Common myeloid progenitor, CD34-positive (primary cell): ENCODE measurements at places on chromosomes 1 and 21.

- DNase-seq = no peak
Observed at GRCh38 chr21:27536319-27536718, 569.4 kb upstream of the ADAMTS5 start.

DNA sequence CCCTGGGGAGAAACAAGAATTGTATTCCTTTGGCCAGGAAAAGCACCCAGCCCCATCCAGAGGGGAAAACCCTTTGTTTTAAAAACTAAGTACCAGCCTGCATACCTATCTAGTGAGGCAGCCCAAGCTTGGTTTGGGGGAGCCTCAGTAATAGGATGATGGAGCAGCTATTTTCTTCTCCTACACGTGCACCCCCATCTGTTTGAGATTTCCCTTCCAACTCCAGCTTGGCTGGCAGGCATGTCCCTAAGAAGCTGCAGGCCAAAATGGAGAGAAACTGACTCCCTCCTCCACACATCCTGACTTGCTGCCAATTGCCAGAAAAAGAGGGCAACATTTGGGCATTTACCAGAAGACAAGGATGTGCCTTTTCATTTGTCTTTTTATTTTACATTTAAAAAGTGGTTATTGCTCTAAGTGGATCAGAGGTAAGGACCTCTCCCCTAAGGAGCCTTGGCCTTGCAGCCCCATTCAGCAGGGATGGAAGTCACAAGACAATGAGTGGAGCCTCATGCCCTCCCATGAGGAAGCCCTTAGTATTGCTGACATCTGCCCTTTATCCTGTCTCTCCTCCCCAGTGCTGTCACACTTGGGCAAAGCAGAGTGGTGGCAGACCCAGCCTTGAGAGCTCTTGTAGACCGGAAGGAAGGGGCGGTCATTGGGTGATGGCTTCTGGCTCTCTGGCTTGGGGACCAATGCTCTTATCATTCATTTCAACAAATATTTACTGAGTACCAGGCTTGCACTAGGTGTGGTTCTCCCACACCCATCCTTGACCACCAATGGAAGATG lies 8.6 kb downstream of the FNDC5 start:
- DNase-seq = no peak

DNA sequence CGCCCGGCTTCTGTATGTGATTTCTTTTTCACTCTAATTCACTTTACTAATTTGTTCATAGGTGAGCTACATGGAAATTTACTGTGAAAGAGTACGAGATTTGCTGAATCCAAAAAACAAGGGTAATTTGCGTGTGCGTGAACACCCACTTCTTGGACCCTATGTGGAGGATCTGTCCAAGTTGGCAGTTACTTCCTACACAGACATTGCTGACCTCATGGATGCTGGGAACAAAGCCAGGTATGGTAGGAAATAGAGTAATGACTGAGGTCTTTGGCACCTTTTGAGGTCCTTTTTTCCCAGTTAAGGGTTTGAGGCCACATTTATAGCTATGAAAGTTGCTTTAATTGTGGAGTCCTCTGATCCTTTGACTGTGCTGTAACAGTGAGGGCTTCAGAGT lies 56.9 kb downstream of the KIF1B start:
- DNase-seq = no peak

DNA sequence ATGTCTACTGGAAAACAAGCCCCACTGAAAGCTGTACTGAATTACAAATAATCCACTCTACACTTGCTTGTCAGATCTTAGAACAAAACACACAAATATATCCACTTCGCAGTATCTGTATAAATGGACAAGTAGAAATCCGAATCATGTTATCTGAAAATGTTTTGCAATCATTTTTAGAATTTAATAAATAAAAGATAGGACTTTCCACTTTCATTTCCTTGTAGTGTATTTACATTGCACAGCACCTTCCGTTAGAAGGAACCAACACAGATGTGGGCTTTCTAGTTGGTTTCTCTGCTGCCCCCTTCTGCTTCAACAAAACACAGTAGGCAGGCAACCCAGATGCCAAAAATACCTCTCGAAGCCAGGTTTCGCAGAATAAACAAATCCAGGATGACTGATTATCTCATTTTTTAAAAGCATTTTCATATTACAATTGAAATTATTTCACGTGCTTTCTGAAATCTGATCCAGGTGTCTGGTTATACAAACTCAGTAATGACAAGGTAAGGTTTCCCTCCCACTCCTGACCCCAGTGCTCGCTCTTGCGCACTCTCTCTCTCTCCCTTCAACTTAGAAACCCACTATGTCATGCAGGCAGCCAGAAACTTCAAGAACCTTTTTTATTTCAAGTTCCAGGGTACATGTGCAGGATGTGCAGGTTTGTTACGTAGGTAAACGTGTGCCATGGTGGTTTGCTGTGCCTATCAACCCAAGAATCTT lies 389.9 kb downstream of the SMYD3 start:
- DNase-seq = peak; percentile 91

DNA sequence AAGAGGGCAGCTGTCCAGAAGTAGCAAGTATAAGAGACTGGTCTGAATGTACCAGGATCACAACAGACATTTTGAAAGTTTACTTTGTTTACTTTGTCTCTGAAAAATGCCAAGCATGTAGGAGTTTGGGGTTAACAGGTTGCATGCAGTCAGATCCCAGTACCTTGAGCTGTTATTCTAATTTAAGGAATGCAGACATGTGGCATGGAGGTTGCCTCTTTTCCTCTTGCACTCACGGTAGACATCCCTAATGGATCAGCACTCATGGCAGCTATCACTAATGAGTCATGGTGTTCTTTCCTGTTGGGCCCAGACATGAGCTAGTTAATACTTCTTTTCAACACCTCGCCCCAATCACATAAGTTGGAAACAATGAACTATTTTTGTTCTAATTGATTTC lies 67.3 kb downstream of the GADD45A start:
- no peak for DNase-seq

GRCh38 chr1:166874464-166874863 lies 1.6 kb downstream of the TADA1 start:
- no peak for DNase-seq

- no peak for DNase-seq
Observed at GRCh38 chr21:35169574-35169973, 120.5 kb upstream of the RUNX1 start.

- no peak for DNase-seq
Observed at GRCh38 chr1:9808459-9808858, 15.3 kb downstream of the CLSTN1 start.

DNA sequence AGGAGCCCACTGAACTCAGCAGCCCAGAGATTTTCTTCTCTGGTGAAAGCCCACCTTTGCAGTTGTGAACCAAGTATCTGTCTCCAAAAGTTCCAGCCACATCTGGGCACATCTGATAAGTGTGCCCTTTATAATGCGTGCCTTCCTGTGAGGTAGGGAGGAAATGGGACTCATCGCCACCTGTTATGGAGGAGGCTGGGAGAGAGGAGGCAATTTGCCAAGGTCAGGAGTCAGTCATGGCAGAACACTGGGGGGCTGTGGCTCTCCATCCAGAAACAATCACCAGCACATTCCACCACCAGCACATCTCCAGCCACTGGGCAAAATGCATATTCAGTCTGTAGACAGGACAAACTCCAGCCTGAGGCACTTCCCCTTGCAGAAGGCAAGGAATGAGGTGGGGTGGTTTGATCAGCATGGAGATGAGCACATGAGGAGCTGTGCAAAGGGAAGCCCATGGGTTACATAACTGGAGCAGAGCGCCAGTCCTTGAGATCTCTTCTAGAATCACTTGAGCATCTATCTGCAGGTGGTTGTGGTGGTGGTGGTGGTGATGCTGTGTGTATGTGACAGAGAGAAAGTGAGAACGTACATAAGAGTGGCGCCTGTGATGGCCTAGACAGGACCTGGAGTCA lies 15.0 kb upstream of the LEMD1 start:
- DNase-seq = no peak

- DNase-seq = no peak
Observed at GRCh38 chr1:37404711-37405110, 69.7 kb upstream of the ZC3H12A start.

DNA sequence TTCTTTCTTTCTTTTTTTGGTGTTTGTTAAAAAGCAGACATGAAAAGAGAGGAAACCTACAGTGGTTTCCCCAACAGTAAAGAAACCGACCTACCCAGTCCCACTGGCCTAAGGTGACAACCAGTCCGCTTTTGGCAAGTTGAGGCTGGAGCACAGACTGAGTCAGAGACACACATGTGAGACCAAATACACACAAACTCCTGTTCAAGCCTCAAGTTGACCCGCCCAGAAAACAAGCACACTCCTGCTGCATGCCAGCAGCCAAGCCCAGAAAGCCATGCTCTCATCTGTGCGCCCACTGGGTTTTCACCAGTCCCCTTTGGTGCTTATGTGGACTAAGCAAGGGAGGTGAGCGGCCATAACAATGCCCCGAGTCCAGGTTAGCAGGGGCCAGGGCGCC lies 64.6 kb upstream of the GPR153 start:
- DNase-seq = no peak

- DNase-seq = no peak
Observed at GRCh38 chr1:38420666-38421065, 374.1 kb upstream of the POU3F1 start.

DNA sequence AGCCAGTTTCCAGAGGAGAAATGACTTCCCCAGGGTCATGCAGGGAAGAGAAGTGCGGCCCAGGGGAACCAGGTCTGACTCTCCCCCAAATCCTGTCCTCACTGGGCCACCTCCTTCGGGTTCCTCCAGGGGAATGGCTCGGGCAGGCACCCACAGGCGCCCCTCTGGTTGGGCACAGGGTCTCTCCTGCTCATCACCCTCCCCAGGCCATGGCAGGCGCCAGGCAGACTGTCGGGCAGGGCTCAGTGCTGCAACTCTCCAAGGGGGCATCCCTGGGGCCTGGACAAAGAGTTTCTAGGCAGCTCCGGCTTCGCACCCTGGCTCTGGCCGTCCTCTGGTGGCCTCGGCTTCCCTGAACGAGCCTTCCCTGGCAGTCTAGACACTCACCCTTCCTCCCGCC lies 75.6 kb downstream of the MEGF6 start:
- no peak for DNase-seq

DNA sequence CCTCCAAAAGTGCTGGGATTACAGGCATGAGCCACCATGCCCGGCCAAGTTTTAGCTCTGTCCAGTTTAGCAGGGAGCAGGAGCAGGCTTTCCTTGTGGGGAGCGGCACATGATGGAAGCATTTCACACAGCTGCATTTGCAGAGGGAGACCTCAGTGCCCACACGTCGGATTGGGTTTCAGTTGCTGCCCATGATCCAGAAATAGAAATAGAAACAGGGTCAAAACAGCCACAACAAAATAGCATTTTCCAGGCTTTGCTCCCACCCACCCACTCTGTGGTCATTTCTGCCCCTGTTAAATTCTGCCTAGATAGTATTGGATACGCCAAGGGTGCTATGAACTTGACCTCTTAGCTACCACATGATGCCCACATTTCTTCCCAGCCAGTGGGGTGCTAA lies 128.4 kb downstream of the CNIH3 start:
- DNase-seq = no peak

DNA sequence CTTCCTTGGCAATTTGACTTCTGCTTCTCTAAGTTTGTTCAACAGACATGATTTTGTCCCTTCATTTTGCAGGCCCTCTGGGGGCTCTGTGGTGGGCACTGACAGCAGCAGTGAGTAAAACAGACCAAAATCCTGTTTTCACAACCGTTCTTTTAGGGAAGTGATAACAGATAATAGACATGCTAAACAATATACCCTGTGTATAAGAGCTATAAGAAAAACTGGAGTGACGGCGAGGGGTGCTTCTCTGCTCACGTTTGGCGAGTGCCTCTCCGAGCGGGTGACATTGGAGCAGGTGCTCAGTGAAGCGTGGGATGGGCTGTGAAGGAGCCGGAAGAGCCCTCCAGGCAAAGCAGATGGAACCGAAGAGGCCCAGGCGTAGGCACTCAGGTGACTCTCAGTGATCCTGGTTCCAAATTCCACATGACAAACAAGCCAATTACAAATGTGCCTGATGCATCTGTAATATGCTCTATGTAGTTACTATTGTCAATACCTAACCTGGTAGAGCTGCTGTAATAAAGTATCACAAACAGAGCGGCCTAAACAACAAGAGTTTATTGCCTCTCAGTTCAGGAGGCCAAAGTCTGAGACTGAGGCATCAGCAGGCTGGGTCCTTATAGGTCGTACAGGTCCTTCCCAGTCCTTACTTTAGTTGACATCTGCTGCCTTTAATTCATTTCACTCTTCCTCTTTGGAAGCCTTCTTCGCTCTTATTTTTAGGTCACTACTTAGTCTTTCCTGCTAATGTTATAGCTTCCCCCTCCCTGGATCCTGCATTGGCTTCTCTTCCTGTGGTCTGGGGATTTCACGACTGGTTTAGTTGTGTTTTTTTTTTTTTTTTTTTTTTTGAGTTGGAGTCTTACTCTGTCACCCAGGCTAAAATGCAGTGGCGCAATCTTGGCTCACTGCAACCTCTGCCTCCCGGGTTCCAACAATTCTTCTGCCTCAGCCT lies 20.1 kb downstream of the OR2B11 start:
- DNase-seq = no peak

GRCh38 chr1:29417147-29417858 lies 181.0 kb downstream of the PTPRU start:
- no peak for DNase-seq

- no peak for DNase-seq
Observed at GRCh38 chr1:226618380-226618779, 69.8 kb downstream of the STUM start.

GRCh38 chr1:26307363-26307781 lies 936 bp upstream of the UBXN11 start:
- DNase-seq = no peak

DNA sequence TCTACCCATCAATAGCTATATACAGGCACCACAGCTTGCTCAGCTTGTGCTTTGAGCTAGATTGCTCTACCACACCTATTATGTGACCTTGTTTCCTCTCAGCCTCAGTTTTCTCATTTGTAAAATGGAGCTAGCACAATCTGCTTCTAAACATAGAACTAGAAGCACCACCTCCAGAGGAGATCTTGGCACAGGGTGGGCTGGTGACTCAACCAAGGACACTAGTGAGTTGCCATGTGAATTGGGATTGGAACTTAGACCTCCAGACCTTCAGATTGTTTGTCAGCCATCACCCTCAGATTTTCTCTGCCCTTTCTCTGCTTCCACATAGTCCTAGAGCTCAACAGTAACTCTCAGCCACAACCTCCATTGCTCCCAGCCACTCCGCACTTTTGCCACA lies 3.0 kb upstream of the MACO1 start:
- DNase-seq = no peak

DNA sequence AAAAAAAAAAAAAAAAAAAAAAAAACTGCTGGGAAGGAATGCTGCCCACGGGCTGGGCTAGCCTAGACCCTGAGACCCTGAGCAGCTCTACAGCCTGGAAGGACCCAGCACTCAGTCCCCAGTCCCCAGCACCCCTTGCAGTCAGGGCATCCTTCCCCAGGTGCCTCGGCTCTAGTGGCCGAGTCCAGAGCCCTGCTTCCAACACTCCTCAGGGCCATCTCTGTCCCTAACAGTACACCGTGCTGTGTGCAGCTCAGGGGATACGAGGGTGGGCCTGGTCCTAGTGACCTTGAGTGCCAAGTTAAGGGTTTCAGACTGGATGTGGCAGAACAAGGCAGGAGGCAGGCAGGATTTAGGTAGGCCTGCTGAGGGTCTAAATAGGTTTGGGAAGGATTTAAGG lies 50.2 kb upstream of the LRP8 start:
- no peak for DNase-seq

DNA sequence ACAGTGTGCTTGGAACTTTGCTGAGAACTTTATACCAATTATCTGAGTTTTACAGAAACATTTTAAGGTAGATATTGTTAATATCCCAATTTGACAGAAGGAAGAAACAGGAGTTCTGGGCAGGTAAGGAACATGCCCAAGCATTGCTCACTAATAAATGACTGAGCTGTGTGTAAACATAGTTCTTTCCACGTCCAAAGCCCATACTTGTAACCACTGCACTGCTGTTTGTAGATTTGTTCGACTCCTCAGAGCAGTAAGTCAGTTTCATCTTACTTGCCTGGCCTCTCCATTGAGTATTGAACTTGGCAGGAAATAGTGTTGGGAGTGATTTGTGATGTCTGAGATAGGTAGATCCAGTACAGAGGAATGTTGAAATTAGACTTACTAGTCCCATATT lies 335.1 kb downstream of the KIF26B start:
- DNase-seq = no peak
